Gastroesophageal sphincter (tissue), 4 donors: ENCODE measurements at places on chromosomes 13 and 19.

DNA sequence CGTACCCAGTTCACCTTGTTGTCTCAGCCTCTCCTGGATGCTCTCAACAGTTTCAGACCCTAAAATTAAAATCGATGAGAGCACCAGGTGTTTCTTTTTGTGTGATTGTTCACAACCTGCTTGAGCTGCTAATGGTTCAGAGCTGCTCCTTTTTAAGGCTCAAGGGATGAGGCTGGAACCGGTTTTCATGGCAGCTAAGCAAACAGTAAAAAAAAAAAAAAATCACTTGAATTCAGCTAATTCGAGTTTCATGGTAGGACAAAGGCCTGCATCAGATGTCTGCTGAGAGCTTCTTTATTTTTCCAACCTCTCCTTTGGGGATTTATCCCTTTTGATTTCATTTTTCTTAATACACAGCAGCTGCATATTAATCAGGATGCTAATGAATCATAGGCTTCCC, 6.5 kb downstream of the SYCE2 start:
- no peak for ATAC-seq

- ATAC-seq, result no peak
Observed at GRCh38 chr13:95160112-95160906, 140.9 kb downstream of the ABCC4 start.

DNA sequence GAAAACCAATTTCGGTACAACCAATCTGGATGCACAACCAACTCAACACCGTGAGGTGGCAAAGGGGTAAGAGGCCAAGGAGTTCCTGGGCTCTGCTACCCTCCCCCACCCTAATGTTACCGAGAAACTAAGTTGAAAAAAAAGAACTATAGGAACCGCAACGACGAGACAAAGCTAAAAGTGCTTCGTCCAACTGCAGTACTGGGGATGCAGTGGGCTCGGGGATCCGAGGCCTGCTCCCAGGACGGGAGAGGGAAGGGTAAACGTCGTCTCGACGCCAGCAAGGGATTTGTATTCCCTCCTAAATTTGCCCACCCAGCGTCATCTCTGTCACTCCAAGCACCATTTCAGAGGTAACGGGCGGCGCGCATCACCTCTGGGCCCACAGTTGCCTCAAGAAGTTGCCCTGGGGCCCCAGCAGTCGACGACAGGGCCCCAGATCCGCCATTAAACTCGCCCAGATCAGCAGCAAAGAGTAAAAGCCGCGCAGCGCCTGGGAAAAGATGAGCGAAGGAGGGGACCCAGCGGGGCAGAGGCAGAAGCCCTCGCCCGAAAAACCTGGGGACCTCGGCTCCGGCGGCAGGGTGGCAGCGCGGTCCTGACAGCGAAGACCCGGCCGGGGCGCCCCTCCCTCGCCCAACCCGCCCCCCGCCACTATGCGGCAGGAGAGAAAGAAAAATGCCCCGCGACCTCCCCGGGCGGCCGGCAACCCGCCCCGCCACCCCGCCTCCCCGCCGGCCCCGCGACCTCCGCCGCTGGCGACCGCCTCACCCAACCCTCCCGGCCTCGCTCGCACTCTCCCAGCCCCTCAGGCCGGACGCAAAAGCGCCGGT, 752 bp downstream of the ZMYM5 start:
- peak; percentile 3 for ATAC-seq

DNA sequence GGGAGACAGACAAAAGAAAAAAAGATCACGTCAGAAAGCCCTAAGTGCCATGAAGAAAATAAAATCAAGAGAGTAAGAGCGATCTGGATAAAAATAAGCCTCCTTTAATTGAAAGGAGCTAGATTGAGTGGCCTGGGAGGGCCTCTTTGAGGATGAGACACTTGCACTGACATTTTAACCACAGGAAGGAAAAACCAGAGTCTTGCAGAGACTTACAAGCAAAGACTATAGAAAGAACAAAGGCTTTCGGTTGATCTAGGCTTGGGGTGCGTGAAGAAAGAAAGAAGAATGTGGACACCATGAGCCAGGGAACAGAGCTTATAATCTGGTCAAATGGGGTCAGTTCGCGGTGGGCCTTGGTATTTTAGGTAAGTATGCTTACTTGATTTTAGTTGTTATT, 342.7 kb downstream of the COG6 start:
- no peak for ATAC-seq

DNA sequence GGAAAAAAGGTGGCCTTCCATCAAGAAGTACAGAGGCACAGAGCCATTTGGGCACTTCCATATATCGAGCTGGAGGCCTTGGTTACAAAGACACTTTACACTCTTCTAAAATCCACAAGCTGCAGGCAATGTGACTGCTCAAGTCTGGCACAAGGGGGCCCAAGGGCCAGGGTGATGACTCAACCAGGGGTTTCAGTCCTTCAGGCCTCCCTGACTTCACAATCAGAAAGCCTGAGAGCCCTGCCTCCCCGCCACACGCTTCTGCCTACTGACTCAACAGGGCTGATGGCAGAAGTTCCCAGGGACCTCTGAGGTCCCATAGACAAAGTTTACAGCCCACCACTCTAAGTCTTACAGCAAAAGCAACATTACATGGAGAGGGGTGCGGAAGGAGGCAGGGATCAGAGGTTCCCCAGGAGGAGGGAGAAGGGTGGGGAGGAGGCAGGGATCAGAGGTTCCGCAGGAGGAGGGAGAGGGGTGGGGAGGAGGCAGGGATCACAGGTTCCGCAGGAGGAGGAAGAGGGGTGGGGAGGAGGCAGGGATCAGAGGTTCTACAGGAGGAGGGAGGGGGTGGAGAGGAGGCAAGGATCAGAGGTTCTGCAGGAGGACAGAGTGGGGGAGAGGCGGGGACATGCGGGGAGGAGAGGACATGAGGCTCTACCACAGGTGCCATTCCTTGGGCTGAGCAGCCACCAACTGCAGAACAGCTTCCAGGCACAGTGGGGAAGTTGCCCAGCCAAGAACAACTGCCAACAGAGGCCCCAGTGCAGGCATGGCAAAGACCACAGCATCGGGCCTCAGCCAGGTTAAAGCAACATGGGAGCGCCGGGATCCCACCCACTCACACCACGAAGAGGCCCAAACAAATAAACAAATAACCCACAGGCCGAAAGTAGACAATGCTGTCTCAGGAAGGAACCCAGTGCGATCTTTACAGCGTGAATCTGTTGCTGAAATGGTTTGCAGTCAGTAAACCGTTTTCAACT, 52.0 kb downstream of the SLC7A1 start:
- ATAC-seq, result peak; percentile 18

DNA sequence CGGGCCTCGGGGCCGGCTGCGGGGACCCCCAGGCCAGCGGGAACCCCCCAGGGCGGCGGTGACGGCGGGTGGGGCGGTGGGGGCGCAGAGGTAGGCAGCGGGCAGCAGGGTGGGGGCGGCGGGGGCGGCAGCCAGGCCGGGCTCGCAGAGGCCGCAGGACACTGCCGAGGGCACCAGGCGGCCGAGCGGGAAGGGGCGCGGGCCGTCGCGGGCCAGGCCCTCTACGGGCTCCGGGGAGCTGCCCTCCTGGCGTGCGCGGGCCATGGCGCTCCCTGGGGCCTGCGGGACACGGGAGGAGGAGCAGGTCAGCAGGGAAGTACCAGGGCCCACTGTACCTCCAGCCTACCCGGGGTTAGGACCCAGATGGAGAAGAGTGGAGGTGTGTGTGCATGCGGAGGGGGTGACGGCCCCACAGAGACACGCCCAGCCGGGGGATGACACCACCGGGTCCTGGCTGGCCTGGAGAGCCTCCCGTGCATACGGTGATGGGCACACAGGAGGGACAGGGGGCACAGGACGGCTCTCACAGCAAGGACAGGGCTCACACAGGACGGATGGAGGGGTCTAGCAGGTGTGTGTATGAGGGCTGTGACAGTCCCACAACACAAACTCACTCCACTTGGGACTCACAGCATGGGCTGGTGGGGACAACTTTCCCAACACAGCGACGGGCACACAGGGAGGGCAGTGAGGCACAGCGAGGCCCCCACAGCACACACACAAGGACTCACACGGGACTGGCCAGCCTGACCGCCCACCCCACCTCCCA, 2.6 kb downstream of the BBC3 start:
- peak; percentile 4 for ATAC-seq

GRCh38 chr13:110366733-110367132, 59.6 kb downstream of the COL4A2 start:
- no peak for ATAC-seq

- ATAC-seq, result no peak
Observed at GRCh38 chr13:26660766-26661165, 99.8 kb downstream of the GPR12 start.

GRCh38 chr13:23754506-23754905, 134.7 kb downstream of the MIPEP start:
- no peak for ATAC-seq

DNA sequence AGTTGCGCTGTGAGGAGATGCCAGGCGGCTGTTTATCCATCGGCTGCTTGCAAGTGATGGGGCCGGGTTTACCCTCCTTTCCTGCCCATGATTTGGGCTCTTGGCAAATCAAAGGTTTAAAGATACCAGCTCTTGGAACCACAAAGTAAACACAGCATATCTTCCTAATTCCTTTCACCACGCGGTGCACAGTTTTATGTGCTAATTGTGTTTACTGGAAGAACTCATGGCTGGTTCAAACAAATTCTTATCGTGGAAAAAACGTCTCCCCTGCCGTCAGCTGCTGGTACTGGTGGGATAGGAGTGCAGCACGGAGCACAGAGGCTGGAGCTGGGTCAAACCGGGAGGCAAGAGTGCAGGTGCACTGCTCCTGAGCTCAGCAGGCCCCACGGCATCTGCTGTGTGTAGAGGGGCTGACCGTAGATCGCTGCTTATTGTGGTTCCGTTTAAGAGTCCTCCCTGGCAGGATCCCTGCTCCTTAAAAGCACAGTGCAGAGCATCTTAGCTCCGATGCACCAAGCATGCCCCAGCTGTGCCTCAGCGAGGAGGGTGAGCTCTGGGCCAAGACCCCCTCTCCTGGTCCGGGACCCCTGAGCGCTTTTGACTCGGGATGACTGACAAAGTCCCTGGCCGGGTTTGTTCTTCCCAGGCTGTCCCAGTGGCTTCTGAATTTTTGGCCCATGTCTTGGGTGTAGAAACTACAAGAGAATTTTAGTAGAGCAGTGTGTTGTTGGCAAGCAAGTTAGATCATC, 51.3 kb upstream of the GAS6 start:
- no peak for ATAC-seq

DNA sequence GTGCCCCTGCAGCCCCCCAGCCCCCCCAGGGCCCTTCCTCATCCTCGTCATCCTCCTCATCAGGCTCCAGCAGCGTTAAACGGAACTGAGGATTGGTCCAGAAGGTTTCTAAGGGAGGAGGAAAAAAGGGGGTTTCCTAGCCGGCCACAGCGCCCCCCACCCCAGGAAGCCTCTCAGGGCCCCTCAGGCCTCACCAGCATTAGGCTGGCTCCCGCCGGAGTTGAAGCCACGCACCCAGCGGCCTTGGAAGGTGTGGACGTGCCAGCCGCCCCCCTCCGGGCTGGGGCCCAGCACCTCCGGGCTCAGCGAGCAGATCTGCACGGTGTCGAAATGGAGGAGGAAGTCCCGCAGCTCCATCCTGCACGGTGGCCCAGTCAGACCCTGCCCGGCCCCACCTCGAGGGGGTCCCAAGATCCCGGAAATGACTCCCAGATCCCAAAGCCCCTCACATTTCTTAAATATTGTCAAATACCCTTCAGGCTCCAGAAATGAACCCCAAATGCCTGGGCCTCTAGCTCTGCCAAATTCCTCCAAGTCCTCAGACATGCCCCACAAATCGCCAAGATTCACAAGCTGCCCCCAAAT, 6.9 kb downstream of the CAPN12 start:
- no peak for ATAC-seq

DNA sequence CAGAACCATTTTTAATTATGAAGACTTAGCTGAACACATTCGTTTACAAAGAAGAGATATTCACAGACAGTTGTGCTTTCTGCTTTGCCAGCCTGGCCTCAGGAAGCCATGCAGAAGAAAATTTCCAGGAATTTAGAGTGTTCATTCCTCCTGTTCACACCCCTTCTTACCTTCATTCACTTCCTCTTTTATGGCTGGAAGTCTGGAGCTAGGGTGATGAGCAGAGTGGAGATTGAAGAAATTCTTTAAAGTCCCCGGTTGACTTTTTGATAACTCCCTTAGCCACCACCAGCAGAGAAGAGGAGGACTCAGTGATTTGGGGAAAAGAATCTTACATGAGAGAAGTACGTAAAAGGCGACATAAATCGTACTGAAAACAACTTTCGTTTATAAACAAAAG, 263.6 kb upstream of the TSHZ3 start:
- no peak for ATAC-seq

GRCh38 chr13:110377826-110378201, 70.7 kb downstream of the COL4A2 start:
- ATAC-seq, result no peak

- no peak for ATAC-seq
Observed at GRCh38 chr13:51801631-51802099, 2.3 kb downstream of the DHRS12 start.

GRCh38 chr13:72180253-72180952, 313.4 kb upstream of the DACH1 start:
- no peak for ATAC-seq

DNA sequence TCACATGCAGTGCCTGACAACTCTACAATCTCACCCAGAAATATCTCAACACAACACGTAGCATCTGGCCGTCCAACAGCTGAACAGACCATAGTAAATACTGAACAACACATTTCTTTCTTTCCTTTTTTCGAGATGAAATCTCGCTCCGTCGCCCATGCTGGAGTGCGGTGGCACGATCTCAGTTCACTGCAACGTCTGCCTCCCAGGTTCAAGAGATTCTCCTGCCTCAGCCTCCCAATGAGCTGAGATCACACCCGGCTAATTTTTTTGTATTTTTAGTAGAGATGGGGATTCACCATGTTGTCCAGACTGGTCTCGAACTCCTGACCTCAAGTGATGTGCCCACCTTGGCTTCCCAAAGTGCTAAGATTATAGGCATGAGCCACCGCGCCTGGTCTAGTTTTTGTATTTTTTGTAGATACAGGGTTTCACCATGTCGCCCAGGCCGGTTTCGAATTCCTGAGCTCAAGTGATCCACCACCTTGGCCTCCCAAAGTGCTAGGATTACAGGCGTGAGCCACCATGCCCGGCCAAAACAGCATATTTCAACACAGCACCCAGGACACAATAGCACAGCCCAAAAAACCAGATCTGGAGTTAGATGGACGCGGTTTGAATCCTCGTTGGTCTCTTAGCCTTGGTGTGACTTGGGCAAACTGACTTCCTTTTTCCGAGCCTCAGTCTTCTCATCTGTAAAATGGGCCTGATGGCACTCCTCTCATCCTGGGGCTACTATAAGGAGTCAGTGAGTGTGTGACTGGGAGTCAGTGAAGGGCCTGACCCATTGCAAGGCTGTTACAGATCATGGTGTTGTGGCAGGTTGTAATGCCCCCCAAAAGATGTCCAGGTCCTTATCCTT, 22.6 kb downstream of the CYP2A6 start:
- no peak for ATAC-seq

GRCh38 chr13:42970824-42971690, 21.0 kb downstream of the EPSTI1 start:
- ATAC-seq, result no peak

DNA sequence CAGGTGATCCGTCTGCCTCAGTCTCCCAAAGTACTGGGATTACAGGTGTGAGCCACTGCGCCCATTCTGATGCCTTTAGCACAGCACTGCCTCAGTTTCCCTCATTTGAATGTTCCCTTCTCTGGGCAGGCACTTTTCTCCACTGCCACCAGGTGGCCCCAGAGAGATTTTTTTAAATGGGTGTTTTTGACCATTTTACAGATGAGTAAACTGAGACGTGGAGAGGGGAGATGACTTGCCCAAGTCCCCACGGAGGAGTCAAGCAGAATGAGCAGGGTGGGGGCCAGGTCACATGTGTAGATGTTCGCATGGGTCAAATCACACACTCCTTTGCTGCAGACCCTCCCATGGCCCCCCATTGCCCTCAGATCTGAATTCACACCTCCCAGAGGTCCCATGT, 3.2 kb upstream of the PDE4C start:
- no peak for ATAC-seq

- no peak for ATAC-seq
Observed at GRCh38 chr19:16226184-16226591, 28.5 kb downstream of the AP1M1 start.
